SJCRH30 (cell line): ENCODE measurements at places on chromosomes 3 and 15. TPM values are rescaled to one million over a fixed set of nuclear protein-coding genes. Genes with fewer than 3 reads are reported as not detected.

GRCh38 chr3:158005391-158006100, 100.7 kb downstream of the SHOX2 start:
- no peak overlapping the region for H3K4me3 ChIP-seq
- H3K4me1 ChIP-seq, result no peaks in the 10 kb centered on the region
- DNase-seq, result no peak
- no peak overlapping the region for H3K27ac ChIP-seq

- H3K27me3 ChIP-seq, result no peaks in the 10 kb centered on the region
- peak; percentile 18 for DNase-seq
- peak overlapping the region; percentile 76 for H3K4me3 ChIP-seq
- peaks cover 9% of the 10 kb centered on the region; the same call in 1 of the 2 replicates for H3K4me1 ChIP-seq
Measured at GRCh38 chr3:71066356-71066755, 517.2 kb downstream of the FOXP1 start.

DNA sequence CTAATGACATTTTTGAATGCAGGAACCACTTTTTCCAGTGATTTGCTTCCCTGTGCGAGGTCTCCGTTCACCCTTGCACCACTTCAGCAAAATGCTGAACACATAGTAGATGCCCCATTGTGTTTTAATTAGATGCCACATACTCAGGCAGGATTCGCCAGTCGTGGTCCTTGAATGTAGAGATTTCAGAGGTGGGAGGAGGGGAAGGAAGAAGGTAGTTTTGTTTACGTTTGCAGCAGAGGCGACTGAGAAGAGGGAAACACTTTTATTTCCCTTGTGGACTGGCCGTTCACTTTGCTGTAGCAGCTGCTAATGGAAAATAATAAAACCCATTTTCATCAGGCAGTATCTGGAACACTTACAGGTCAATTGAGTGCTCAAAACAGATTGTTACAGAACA, 262.8 kb upstream of the TBL1XR1 start:
- peak overlapping the region; percentile 41 for H3K4me3 ChIP-seq
- no peaks in the 10 kb centered on the region for H3K36me3 ChIP-seq
- H3K27me3 ChIP-seq, result no peaks in the 10 kb centered on the region
- H3K4me1 ChIP-seq, result peaks cover 27% of the 10 kb centered on the region

GRCh38 chr3:108931035-108931434, 22.6 kb downstream of the GUCA1C start:
- DNase-seq, result no peak
- H3K36me3 ChIP-seq, result no peaks in the 10 kb centered on the region
- no peaks in the 10 kb centered on the region for H3K4me1 ChIP-seq
- H3K4me3 ChIP-seq, result no peak overlapping the region
- no peaks in the 10 kb centered on the region for H3K27me3 ChIP-seq
- H3K27ac ChIP-seq, result no peak overlapping the region

DNA sequence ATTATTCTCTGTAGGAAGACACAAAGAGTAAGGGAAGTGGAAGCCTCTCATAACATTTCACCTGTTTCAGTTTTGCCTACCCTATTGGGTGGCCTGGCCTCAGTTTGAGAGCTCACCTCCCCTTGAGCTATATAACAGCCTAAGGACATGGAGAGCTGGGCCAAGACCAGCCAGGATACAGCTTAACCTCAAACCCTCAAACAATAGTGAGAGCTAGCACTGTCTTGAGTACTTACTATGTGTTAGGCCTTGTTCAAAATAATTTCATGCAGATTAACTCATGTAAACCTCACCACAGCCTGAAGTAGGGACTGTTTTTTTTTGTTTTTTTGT, 15.0 kb upstream of the TBL1XR1 start:
- no peaks in the 10 kb centered on the region for H3K36me3 ChIP-seq
- peaks cover 15% of the 10 kb centered on the region for H3K4me1 ChIP-seq
- no peak overlapping the region for H3K4me3 ChIP-seq

DNA sequence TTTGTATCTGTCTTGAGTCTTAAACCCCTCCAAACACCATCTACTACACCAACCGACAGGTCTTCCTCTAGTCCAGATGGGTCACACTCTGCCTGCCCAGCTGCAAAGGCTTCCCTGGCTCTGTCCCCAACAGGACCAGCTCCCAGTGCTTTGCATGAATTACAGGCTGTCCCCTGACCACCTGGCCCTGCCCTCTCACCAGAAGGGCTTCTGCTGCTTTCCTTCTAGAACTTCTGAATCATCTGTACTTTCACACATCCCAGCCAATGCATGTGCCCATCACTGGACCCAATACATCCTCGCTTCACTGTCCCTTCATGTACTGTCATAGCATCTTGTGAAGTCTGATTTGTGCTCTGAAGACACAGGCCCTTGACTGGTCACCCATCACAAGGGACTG, 53.6 kb downstream of the HOMER2 start:
- no peak overlapping the region for H3K27ac ChIP-seq
- no peak overlapping the region for H3K4me3 ChIP-seq
- DNase-seq, result no peak

DNA sequence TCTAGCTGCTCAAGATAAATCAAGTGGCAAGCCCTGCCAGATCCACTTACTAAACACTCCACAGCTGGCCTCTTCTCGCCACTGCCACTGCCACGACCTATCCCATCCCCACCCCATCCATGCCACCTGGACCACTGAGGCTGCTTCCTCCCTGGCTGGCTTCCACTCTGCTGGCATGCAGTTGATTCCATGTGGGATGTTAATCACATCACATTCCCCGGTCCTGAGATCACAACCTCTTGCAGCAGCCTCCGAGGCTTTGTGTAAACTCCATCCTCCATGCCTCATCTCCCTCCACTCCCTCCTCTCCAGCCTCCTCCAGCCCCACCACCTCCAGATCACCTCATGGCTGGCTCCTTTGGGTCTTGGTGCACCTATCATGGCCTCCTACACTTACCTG, 7.7 kb downstream of the NCKIPSD start:
- no peak for DNase-seq
- no peaks in the 10 kb centered on the region for H3K27me3 ChIP-seq
- H3K36me3 ChIP-seq, result no peaks in the 10 kb centered on the region
- H3K27ac ChIP-seq, result no peak overlapping the region
- H3K4me1 ChIP-seq, result peaks cover 2% of the 10 kb centered on the region; the same call in 1 of the 2 replicates

- H3K36me3 ChIP-seq, result no peaks in the 10 kb centered on the region
- H3K4me3 ChIP-seq, result no peak overlapping the region
- no peaks in the 10 kb centered on the region; the same call in 1 of the 2 replicates for H3K4me1 ChIP-seq
- no peak for DNase-seq
- no peaks in the 10 kb centered on the region for H3K27me3 ChIP-seq
- no peak overlapping the region for H3K27ac ChIP-seq
Measured at GRCh38 chr3:120203621-120204020, 81.4 kb downstream of the GPR156 start.

DNA sequence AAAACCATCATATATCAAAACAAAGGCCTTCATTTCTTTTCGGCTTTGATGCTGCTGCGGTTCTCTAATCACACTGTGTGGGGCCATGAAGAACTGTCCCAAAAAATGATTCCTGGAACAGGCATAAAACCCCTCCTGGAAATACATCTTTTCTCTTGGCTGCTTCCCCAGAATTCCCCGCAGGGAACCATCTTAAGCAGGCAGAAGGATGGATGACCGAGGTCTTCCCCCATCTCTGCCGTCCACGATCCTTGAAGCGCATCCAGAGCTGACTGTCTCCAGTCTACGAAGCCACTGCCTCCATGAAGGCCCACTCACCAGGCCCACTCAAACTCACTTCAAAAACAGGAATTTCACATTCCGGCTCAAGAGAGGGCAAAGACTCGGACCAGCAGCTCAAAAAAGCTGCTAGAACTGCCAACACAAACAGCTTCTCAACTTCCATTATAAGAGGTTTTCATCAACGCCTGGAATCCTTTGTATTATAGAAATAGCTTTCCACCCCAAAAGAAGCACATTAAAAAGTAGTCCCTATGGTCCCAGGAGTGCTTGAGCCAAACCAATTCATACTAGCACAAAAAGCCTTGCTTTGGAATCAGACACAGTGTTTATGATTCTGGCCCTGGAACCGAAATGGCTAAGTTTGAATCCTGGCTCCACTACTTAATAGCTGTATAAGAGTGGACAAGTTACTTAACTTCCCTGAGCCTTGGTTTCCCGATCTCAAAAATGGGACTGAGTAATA, 487.5 kb upstream of the WNT5A start:
- H3K4me1 ChIP-seq, result no peaks in the 10 kb centered on the region
- H3K36me3 ChIP-seq, result no peaks in the 10 kb centered on the region
- H3K4me3 ChIP-seq, result no peak overlapping the region
- no peak for DNase-seq

GRCh38 chr3:192844836-192845525, 72.7 kb downstream of the MB21D2 start:
- no peaks in the 10 kb centered on the region for H3K36me3 ChIP-seq
- no peaks in the 10 kb centered on the region for H3K27me3 ChIP-seq
- H3K4me3 ChIP-seq, result no peak overlapping the region
- H3K27ac ChIP-seq, result peak overlapping the region; percentile 55

DNA sequence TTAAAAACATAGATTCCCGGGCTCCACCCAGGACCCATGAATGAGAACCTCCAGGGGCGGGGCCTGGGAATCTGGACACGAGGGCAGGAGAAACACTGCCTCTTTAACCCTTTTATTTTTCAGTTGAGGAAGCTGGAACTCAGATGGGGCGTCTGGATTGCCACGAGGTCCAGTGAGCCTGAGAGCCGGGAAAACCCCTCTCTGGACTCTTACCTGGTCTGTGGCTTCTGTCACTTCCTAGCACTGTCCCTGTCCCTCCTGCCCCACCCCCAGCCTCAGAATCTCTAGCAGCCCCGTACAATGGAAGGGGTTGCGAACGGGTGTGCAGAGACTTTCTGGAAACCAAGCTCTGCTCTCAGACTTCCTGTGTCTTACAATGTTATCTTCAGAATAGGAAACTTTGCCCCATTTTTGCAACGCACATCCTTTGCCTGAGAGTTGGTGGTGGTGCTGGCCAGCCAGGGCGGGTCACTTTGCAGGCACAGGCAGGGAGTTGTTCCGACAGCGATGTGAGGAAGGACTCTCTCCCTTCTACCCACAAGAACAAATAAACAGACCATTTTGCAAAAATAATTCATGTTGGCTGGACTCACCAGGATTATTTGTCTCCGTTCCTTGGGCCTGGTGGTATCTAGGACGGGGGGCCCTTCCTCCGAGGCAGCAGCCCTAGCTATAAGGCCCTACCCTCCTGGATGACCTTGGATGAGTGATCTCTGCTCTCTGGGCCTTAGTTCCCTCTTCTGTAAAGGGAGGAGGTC, 59.1 kb downstream of the SMAD6 start:
- no peak overlapping the region for H3K27ac ChIP-seq
- H3K4me3 ChIP-seq, result no peak overlapping the region
- peaks cover 13% of the 10 kb centered on the region for H3K4me1 ChIP-seq
- no peaks in the 10 kb centered on the region for H3K27me3 ChIP-seq

DNA sequence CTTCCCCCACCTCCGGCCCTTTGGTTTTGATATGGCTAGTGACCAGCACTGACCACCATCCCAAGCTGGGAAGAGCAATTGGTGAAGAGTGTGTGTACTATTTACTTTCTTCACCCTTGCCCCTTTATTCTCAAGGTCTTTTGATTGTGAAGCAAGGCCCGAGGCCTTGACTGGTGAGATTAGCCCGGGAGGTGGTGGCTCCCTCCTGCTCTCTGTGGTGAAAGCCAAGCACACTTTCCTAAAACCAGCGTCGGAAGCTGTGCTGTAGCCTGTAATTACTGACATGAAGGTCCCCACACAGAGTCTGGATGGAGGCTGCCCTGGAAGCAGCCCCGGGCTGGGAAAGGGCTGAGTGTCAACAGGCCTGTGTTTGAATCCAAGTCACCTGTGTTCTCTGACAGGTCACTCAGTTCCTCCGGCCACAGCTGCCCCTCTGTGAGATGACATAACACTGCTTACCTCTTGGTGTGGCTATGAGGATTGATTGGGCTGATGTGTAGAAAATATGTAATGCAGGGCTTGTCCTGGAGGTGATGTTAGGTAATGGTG, 60.5 kb upstream of the PRR23C start:
- H3K4me3 ChIP-seq, result no peak overlapping the region
- DNase-seq, result no peak
- peaks cover 7% of the 10 kb centered on the region; the same call in 1 of the 2 replicates for H3K27me3 ChIP-seq
- no peak overlapping the region for H3K27ac ChIP-seq
- no peaks in the 10 kb centered on the region for H3K36me3 ChIP-seq

DNA sequence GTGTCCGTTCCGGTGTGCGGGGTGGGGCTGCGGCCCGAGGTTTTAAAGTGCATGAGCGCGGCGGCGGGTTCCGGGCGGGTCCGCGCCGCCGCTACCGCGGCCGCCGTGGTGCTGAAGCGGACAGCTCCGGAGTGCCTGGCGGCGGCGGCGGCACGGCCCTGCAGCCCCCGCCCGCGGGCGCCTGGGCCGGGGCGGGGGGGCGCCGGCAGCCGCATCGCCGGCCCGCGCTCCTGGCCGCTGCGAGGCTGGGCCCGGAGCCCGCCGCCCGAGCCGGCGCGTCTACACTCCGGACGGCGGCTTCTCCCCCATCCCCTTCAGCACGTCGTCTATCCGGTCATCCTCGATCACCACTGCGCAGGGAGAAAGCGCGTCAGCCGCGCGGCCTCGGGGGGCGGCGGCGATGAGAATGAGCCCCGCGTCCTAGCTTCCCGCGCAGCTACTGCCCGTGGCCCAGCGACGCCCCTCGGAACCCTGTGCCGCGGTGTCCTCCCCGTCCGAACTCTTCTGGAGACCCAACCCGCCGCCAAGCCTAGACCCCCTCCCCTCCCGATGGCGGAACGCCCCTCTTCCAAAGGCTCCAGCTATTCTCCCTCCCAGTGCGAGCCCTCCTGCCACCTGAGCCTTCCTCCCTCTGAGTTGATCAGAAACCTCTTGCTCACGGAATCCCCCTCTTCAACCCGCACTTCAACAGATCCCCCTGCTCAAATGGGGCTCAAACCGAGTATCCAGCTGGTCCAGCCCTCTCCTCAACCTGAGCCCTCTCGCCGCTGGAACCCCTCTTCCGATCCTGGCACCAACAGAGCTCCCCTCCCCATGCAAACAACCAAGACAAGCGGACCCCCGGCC, 1.3 kb downstream of the CAMK2N2 start:
- H3K27ac ChIP-seq, result no peak overlapping the region
- H3K36me3 ChIP-seq, result no peaks in the 10 kb centered on the region
- DNase-seq, result no peak
- peak overlapping the region; percentile 72 for H3K4me3 ChIP-seq
- H3K4me1 ChIP-seq, result peaks cover 3% of the 10 kb centered on the region; the same call in 1 of the 2 replicates

- no peak for DNase-seq
- no peak overlapping the region for H3K27ac ChIP-seq
- no peaks in the 10 kb centered on the region for H3K27me3 ChIP-seq
- H3K36me3 ChIP-seq, result no peaks in the 10 kb centered on the region
- H3K4me3 ChIP-seq, result no peak overlapping the region
- peaks cover 22% of the 10 kb centered on the region for H3K4me1 ChIP-seq
Measured at GRCh38 chr15:92648190-92648875, 7.2 kb downstream of the FAM174B start.

- no peaks in the 10 kb centered on the region for H3K36me3 ChIP-seq
- peaks cover 25% of the 10 kb centered on the region for H3K4me1 ChIP-seq
- H3K4me3 ChIP-seq, result no peak overlapping the region
- H3K27me3 ChIP-seq, result no peaks in the 10 kb centered on the region
- no peak for DNase-seq
Measured at GRCh38 chr3:37200141-37200540, 25.8 kb upstream of the LRRFIP2 start.

The FRMD5 gene
- 0.46 and 0.49 TPM in 2 replicates for total RNA-seq

The EAF1 gene
- 13.4 and 13.6 TPM in 2 replicates for total RNA-seq

The QARS1 gene
- total RNA-seq, result 192 TPM in 2 replicates

The CCR8 gene
- not detected in 2 replicates for total RNA-seq

The CCK gene
- not detected in 2 replicates for total RNA-seq

The RASGRF1 gene
- total RNA-seq, result 0.43 and 1.1 TPM in 2 replicates

The CCDC174 gene
- 11.4 and 16.6 TPM in 2 replicates for total RNA-seq

The HRH1 gene
- total RNA-seq, result 0.04 TPM in 1 of 2 replicates, not detected in the other

The CEMIP gene
- 0.20 and 0.33 TPM in 2 replicates for total RNA-seq

The GABRR3 gene
- 0.03 TPM in 1 of 2 replicates, not detected in the other for total RNA-seq

The LDHAL6B gene
- total RNA-seq, result not detected in 2 replicates

The NDUFB4 gene
- total RNA-seq, result 146 and 160 TPM in 2 replicates

The SLC9C1 gene
- total RNA-seq, result not detected in 2 replicates

The IP6K1 gene
- 28.7 and 30.3 TPM in 2 replicates for total RNA-seq

The HRG gene
- total RNA-seq, result not detected in 2 replicates
